ENCODE measurements at places on chromosomes 5 and 9.

DNA sequence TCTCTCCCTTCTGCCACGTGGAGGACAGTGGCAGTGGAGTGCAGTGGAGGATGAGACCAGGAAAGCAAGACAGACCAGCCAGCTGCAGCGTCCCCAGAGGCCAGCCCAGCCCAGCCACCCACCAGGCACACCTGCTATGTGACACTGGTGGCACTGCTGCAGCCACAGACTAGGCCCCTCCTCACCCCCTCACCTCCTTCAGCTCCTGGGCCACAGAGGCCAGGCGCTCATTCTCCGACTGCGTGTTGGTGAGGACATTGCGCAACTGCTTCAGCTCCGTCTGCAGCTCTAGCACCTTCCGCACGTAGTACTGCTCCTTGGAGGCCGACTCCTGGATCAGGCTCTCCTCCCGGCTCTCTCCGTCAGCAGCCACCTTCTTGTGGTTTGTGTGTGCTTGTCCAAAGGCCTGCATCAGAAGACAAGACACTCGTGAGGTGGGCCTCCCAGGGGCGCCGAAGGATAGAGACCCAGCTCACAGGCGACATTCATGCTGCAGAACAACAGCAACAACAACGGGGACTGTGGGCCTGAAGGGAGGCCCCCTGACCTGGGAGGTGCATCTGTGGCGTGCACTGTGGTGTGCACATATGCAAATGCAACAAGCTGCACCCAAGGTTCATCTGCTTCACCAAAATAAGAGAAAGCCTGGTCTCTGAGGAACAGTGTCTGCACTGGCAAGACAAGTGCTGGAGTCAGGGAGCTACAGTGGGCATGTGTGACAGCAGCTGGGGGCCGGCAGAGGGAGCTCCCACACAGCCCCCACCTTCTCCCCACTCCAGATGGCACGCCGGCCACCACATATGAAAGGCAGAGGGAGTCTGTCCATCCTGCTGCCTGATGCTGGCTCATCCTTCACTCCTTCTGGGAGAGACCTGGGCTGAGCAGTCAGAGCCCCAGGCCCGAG is 35.5 kb downstream of the BICD2 start:
- no peak for DNase-seq

- no peak for DNase-seq
These were observed 883.6 kb upstream of the C9orf72 start for GRCh38 chr9:28456861-28457260.

- DNase-seq = no peak
These were observed 21.5 kb upstream of the DELE1 start for GRCh38 chr5:141902015-141902814.

GRCh38 chr9:89254058-89254772 is 56.8 kb upstream of the CKS2 start:
- DNase-seq = no peak

GRCh38 chr5:61275841-61276240 is 56.2 kb upstream of the ZSWIM6 start:
- DNase-seq = no peak

DNA sequence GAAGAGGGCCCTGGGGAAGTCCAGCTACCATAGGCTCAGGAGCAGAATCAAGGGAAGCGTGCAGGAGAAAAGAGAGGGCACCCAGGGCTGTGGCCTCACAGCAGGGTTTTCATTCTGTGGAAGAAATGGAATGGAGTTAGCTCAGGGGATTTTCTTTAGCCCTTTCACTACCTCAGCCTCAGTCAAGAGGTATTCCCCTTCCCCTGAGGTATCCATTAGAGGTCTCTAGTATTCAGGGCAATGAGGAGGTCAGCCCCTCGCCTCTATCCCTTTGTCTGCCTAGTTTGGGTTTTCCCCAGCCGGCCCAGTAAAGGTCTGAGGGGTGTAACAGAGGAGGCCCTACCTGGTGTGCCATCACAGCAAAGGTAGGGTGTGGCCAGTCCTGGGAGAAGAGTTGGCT is 21.5 kb downstream of the GFRA3 start:
- DNase-seq = no peak

DNA sequence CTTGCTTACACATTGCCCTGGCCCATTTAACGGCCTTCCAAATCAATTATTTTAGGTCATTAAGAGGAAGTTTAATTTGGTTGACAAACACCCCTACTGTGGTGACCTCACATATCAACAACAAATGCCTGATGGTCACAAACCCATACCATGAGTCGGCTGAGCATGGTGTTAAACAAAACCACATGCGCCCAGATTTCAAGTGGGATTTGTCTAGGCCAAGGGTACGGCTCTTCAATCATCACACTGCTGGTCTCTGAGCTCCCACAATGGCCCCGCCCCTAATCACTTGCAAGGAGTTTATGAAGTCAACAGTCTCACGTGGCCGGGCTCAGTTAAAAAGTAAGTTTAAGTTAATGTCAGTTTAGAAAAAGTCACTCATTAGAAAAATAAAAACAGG is 243.8 kb downstream of the CRB2 start:
- DNase-seq = no peak

GRCh38 chr9:28502189-28502588 is 928.9 kb upstream of the C9orf72 start:
- no peak for DNase-seq

- no peak for DNase-seq
These were observed 360.3 kb upstream of the CDH18 start for GRCh38 chr5:20348321-20348720.

DNA sequence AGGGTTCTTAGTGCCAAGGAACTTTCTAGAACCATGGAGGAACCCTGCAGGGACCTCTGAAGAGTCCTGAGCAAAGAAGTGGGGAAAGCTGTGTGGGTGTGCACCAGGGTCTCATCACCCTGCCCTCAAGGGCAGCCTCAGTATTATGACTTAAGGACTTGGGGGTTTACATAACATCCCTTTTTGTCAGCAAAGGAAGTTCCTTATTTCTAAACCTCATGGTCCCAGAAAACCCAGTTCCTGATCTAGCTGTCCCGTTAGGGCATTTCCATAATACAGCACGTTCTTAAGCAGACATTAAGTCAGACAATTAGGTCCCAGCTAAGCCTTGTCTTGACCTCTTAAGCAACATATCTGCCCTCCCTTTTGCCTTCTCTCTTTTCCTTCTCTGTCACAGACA is 57.3 kb downstream of the DAPK1 start:
- no peak for DNase-seq

GRCh38 chr5:68381909-68382308 is 166.4 kb downstream of the PIK3R1 start:
- DNase-seq = no peak

DNA sequence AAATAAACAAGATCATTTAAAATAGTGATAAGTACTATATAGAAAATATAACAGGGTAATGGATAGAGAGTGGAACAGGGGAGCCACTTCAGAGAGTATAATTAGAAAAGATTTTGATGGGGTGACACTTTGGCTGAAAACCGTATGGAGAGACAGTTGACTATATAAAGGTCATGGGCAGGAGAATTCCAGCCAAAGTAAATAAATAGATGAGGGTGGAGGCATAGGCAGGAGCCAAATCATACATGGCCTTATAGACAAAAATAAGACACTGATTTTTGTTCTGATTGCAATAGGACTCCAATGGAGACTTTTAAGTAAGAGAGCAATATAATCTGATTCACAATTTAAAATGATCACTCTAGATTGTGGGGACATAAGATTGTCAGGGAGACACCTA is 37.5 kb upstream of the NUDT12 start:
- no peak for DNase-seq

GRCh38 chr9:127742435-127743088 is 7.5 kb upstream of the TOR2A start:
- DNase-seq = peak; percentile 35

GRCh38 chr9:78368236-78368635 is 71.3 kb downstream of the PSAT1 start:
- DNase-seq = no peak

DNA sequence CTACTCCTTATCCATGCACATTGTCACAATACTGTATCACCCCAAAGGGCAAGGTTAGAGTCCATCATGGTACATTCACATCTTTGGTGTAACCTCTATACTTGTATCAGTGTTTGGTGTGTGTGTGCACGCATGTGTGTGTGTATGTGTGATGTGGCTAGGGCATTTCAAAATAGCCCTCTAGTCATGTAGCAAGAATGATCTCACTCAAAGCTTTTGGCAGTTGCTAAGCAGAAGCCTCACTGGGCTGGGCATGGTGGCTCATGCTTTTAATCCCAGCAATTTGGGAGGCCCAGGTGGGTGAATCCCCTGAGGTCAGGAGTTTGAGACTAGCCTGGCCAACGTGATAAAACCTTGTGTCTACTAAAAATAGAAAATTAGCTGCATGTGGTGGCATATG is 245.3 kb downstream of the ADGRV1 start:
- no peak for DNase-seq

- DNase-seq = no peak
These were observed 69.0 kb upstream of the SNX2 start for GRCh38 chr5:122705851-122706250.

DNA sequence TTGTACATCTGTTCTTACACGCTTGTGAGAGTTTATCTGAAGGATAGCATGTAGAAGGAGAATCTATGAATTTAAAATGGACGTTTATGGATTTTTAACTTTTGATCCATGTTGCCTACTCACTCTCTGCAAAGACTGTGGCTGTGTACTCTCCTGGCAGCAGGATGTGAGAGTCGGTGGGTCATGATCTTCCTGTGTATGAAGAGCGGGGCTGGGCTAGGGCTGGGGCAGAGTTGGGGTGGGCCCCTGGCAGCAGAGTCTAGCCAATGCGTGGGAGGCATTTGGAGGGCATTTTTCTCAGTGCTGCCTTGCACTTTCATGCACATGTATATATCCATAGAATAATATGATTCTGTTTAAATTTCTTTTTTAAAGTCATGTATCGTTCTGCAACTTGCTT is 24.0 kb upstream of the DAB2IP start:
- DNase-seq = no peak

DNA sequence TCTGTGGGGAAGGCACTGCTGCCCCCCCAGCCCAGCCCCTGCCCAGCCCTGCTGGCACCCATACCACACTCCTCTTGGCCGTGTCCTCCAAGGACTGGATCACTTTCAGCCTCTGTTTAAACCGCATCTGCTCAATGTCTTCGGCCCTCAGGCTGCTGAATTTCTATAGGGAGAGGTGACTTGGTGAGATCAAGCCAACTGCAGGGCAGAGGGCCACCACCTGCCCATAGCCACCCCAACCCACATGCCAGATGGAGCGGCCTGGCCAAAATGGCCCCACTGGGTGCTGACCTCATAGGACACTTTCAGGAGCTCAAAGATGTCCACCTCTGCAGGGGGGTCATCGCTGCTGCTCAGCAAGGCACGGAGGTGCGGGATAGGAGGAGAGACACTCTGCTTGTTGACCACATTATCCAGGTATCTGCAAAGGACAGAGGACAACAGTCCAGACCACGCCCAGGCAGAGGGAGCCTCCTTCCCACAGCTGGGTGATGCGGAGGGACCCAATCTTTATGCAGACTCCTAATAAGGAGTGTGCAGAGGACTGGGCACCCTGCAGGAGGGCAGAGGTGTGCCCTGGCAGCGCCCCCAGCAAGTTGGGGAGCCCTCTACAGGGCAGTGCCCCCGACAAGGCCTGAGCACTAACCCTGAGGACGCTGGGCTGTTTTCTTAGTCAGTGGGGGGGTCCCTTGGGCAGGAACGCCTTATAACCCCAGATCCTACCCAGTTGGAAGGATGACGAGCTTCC is 14.4 kb upstream of the MRNIP start:
- DNase-seq = no peak

DNA sequence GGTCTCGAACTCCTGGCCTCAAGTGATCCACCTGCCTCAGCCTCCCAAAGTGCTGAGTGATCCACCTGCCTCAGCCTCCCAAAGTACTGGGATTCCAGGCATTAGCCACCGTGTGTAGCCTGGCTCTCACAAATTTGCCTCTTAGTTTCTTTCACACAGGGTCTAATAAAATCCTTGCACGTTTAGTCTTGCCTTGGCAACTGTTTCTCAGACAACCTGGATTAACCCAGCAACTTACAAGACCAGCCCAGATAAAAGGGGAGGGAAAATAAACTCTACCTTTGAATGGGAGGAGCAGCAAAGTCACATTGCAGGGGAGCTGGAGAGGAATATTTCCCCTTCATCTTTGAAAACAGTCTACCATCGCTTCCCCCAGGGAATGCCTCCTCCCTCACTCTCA is 29.3 kb upstream of the GNA14 start:
- DNase-seq = no peak

GRCh38 chr5:55220433-55221185 is 6.5 kb downstream of the MCIDAS start:
- DNase-seq = no peak

GRCh38 chr9:87140605-87141109 is 193.4 kb upstream of the GAS1 start:
- no peak for DNase-seq

All from BJ (cell line).